Left renal cortex interstitium (tissue), 4 donors: ENCODE measurements at places on chromosomes 5 and 9. TPM values are rescaled to one million over a fixed set of nuclear protein-coding genes. Genes with fewer than 3 reads are reported as not detected.

- no peak for DNase-seq
Observed at GRCh38 chr5:154234551-154234950, 44.0 kb downstream of the GALNT10 start.

DNA sequence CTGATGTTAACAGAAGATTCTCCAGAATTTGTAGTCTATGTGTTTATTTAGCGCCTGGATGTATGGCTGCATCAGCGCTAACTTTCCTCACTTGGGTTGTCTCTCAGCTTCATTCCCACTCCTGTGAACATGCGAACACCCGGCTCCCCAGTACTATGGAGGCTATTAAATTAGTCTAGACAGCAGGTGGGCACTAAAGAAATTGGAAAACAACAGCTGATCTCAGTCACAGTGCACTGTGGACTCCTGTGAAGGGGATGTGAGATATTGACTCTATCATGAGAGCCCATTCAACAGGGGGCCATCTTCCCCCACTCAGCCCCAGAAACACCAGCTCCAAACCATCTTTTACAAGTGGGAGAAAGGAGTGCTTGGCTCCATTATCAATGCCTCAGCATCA, 471.0 kb downstream of the KDM4C start:
- DNase-seq, result no peak

GRCh38 chr5:178194026-178194425, 6.9 kb upstream of the GMCL2 start:
- DNase-seq, result no peak

- DNase-seq, result peak; percentile 88
Observed at GRCh38 chr9:109817846-109818472, 38.0 kb downstream of the PALM2AKAP2 start.

The ADRB2 gene
- polyA plus RNA-seq, result 0.35 TPM
